NCI-H1436 (cell line): ENCODE measurements at places on chromosomes 1 and 21.

DNA sequence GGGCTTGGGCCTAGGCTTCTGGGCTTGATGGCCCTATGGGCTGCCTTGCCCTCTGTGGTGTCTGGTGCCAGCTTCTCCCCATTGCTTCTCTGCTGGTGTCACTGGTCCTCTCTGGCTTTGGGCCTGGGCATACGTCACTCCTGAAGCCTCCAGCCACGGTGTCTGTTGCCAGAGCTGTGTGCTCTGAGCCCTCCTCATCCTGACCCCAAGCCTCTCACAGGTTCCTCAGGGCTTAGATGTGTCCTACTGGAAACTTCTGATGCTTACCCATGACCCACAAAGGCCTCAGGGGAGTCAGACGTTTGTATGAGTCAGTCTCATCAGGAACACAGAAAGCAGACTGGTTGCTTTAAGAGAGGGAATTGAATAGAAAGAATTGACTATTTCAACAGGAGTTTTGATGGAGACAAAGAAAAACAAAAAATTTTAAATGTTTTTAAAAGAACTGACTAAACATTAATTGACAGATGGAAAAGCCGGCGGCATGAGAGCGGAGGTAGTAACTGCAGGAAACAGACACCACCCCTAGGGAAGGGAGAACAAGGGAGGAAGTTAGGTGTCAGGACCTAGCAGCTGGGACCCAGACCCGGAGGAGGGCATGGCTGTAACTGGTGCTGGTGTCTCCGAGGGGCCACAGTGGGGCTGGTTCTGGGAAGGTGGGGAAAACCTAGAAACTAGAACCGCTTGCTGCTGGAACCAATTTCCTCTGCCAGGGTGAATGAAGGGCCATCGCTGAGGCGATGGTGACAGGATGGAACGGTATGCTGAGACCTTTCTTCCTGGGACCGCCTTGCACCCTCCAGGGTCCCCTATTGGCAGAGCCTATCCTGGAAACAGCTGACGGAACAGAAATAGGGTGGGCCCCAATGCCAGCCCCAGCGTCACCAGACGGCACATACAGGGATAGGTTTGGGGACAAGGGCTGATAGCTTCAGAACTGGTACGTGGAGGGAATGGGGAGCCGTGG lies 40.0 kb upstream of the CITED4 start:
- DNase-seq: no peak

DNA sequence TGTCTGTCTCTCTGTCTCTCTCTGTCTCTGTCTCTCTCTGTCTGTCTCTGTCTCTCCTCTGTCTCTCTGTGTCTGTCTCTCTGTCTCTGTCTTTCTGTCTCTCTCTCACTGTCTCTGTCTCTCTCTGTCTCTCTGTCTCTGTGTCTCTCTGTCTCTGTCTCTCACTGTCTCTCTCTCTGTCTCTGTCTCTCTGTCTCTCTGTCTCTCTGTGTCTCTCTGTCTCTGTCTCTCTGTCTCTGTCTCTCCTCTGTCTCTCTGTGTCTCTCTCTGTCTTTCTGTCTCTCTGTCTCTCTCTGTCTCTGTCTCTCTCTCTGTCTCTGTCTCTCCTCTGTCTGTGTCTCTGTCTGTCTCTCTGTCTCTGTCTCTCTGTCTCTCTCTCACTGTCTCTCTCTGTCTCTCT lies 873 bp upstream of the COL6A1 start:
- no peak for DNase-seq

- no peak for DNase-seq
These were observed 1.3 kb downstream of the GNG12 start for GRCh38 chr1:67831850-67832513.

- DNase-seq: no peak
These were observed 4.0 kb downstream of the EPS8L3 start for GRCh38 chr1:109759513-109760334.

GRCh38 chr1:211474451-211474850 lies 17.5 kb downstream of the RD3 start:
- DNase-seq: no peak

GRCh38 chr1:119372503-119373086 lies 4.0 kb downstream of the HAO2 start:
- DNase-seq: no peak

DNA sequence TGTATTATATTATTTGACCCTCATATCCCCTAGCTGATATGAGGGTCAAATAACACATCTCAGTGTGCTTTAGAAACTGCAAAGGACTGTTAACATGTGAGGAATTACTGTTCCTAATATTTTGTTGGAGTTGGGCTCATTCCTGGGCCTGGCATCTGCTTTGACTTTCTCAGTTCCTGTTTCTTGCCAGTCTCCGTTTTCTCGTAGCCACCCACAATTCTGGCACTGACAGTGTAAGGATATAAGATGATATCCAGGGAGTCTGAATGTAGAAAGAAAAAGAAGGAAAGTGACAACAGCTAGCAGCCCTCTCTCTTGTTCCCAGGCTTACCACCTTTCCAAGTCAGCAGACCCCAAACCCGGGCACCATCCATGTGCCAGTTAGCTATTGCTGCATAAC lies 54.4 kb upstream of the SCMH1 start:
- DNase-seq: no peak

GRCh38 chr21:38376235-38376634 lies 119.4 kb downstream of the KCNJ15 start:
- DNase-seq: no peak

DNA sequence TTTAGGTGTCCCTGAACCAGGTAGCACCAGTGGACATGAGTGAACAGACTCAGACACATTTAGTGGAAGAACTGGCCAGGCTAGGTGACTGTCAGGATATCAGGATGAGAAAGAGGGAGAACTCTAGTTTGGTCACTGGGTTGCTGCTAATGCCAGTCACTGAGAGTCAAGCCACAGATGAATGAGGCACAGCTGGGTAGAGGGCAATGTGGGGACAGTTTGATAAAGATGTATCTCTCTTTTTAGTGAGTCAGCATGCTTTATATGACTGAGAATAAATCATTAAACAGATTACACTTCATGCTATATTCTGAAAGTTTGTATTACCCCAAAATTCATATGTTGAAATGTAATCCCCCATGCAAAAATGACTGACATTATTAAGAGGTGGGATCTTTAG lies 87.1 kb downstream of the SELENOF start:
- no peak for DNase-seq
